COR-L47 (cell line): ENCODE measurements at places on chromosomes 11 and 22.

DNA sequence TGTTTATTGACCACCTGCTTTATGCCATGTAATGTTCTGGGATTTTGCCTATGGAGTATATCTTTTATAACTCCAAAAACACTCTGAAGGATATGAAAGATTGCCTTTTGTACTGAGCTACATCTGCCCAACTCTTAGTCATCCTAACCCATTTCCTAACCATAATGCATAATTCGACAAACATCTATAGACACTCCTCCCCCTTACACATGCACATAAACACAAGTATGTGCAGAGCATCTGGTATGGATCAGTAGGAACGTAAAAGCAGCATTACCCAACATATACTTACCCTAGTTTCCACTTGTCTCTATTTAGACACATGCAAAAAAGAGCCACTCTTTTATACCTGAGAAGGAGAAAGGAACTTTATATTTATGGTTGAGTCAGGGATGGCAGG lies 272.8 kb downstream of the FAM76B start:
- no peak for DNase-seq

DNA sequence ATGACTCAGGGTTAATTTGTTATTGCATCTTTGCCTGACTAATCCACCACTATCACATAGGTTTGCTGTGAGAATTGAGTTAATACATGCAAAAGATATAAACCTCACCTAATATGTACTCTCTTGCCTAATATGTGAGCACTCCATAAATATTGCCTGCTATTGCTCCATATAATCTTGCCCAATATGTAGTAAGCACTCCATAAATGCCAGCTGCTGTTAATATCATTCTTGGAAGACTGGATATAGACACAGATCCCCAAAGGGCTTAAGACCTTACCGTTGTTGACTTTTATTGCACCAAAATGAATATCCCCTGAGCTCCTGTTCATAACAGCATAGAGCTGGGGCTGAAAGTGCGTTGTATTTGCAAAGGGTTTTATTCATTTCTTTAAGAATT lies 27.0 kb upstream of the LRRC55 start:
- no peak for DNase-seq

DNA sequence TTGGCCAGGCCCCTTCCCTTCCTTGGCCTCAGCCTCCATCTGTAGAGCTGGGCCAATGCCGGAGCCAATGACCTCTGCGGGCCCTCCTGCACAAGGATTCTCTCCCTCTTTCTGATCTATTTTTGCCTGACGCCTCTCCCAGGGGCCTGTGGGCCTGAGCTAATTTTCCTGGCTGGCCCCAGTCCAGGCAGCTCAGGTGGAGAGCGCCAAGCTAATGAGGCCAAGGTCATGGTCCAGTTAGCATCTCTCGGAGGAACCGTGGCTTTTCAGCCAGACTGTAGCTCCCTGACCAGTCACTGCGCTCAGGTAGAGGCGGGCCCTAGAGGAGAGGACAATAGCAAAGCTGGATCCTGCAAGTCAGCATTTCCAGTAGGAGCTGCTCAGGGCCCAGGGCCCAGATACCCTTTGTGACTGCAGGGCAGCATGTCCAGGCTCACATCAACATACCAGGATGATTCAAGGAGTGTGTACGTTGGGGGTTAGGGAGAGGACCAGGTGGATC lies 43.5 kb downstream of the APOL3 start:
- no peak for DNase-seq

DNA sequence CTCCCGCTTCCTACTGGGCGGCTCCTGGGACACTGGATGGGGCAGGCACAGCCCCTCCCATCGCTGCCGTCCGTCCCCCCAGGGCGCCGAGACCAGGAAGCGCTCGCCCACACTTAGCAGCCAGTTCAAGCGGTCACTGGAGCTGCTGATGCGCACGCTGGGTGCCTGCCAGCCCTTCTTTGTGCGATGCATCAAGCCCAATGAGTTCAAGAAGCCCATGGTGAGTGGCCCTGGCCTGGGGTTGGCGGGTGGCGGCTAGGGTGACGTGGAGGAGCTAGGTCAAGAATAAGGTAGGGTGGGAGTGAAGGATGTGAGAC lies 44.6 kb downstream of the MYO7A start:
- no peak for DNase-seq

GRCh38 chr11:93192163-93192562 lies 5.6 kb downstream of the SLC36A4 start:
- DNase-seq, result no peak

DNA sequence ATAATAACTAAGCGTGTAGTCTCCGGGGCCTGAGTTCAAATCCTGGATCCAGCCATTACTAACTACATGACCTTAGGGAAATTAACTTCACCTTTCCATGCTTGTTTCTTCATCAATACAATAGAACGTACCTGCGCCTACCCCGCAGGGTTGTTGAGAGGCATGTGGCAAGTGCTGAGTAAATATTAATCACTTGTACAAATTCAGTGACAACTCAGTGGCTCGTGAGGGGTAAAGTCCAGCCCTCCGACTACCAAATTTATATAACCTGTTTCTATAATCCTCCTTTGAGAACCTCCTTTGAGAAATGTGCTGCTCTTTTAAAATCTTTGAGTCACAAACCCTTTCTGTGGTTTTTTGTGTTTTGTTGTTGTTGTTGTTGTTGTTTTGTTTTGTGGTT lies 49.8 kb downstream of the FEZ1 start:
- no peak for DNase-seq

DNA sequence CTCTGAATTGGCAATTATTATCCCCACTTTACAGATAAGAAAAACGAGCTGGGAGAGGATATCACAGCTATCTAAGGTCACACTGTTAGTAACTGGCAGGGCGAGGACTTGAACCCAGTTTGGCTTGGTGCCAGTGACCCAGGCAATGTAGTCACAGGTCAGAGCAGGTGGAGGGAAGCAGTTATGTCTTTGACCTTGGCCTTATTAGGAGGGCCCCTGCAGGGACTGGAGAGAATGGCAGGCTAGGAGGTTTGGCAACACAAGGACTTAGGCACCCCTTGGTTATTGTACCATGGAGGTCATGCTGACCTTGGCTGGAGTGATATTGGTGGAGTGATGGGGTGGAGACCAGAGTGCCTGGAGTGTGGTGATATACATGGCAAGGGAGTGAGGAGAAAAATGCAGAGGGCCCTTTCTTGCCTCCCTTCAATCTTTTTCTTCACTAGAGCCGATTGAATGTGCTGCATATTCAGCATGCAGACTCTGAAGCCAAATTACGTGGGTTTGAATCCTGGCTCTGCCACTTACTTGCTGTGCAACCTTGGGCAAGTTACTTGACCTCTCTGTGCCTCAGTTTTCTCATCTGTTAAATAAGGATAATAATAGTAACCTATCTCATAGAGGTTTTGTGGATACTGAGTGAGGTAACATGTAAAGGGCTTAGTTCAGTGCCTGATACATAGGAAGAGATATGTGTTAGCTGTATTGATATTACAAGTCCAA lies 92.7 kb upstream of the TBCEL start:
- no peak for DNase-seq

GRCh38 chr11:81497202-81497804 lies 1236.4 kb downstream of the FAM181B start:
- DNase-seq, result peak; percentile 48

DNA sequence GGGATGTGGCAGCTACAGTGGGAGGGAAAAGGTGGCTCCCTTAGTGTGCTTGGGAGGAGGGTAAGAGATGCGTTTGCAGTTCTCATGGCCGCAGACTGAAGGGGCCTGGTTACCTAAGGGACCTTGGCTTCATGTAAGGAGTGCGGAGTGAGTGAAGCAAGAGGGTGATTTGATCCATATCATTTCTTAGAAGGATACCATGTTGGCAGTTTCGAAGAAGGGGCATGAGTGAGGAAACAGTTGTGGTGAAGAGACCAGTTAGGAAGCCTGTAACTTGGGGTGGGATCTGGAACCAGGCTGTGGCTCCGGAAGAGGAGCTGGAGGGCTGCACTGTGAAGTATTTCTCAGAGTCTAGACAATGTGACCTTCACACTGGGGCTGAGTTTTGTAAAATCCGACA lies 45.0 kb downstream of the ST3GAL4 start:
- no peak for DNase-seq

GRCh38 chr11:15594607-15595006 lies 479.9 kb downstream of the INSC start:
- no peak for DNase-seq

GRCh38 chr22:45689211-45689610 lies 17.6 kb downstream of the ATXN10 start:
- no peak for DNase-seq

- no peak for DNase-seq
Measured at GRCh38 chr22:27097506-27097905, 440.1 kb downstream of the MIAT start.

DNA sequence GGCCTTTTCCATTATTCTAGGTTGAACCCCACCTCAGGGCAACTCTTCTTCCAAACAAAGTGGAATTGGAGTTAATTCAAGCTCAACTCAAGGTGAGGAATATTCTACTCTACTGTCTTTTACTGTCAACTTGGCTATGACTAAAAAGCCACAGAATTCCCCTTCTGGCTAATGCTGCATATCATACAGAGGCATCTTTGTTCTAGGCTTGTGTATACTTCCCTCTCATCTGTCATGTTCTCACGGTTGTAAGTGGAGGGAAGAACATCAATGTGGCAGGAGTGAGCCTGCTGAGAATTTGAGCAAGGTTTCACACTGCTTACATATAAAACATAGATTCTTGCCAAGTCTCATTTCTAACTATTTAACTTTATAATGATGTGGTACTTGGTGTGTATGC lies 921.4 kb upstream of the CNTN5 start:
- no peak for DNase-seq

DNA sequence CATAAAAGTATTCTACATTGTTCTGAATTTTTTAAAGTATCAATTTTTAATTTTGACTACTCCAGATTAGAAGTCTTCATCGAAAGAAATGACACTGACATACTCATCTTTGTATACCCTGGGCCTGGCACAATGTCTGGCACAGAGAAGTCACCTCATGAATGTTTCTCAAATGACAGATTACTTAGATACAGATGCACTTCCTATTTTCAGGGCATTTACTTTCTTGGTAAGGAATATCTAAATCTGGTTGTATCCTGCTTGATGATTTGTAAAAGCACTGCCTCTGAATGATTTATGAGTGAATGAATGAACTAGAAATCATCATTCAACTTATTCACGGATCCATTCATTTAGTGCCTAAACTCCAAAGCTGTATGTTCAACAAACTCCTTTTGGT lies 1784.7 kb downstream of the LRRC4C start:
- DNase-seq, result no peak

DNA sequence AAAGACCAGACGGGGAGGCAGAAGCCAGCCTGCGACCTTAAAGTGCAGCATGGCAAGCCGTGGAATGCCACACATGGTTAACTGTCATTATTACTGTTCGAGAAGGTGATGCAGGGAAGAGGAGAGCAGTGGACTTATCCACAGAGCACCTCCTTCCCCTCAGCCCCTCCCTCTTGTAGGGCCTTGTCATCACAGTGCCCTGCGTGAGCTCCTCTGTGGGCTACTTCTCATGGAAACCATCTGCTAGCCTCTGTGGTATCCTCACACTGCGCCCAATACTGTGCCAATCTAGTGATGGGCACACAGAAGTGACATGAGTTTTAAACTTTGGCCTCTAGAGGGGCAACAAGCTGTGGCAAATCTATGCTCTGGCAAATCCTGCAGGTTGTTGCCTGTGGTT lies 18.2 kb upstream of the CCDC134 start:
- no peak for DNase-seq

DNA sequence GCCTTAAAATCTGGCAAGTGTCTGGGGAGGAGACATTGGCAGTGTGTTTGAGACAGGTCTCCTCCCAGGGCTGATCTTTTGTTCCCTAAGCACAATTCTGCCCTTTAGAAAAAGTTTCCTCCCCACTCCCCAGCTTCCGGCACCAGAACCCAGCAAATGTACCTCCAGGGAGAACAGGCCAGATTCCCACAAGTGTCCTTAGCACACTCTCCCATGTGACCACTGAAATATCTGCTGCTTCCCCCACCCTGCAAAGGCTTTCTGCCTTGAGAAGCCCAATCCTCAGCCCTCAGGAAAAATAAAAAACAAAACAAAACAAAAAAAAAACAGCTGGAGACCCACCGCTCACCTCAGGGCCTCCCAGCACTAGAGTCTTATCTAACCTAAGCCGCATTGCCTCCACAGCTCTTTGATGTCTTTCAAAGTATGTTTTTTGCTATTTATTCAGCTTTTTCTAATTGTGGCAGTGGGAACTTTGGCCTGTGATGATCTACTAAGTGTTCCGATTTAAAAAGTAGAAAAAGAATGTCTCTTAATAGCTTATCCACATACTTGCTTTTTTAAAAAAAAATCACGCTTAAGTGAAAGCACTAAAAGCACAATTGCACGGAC lies 29.0 kb upstream of the FBLN1 start:
- no peak for DNase-seq
